ENCODE measurements at places on chromosomes 6 and 20.
A peak's percentile ranks its signal among the peaks of the same experiment; 100 is the strongest.

DNA sequence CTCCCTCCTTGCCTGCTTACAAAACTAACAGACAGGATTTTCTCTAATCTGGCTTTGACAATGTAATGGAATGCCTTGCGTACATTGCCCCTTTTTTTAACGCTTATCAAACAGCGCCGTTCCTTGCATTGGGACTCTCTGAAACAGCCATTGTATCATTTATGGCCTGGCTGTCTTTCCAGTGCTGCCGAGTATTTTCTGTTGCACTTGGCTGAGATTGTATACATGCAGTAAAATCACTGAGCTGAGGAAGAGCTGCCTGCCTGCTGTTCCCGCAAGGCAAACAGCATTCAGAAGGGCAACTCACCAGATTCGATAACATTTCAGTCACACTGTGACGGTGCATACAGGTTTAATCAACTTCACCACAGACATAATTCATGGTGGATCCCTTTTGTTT lies 106.0 kb downstream of the SH3BGRL2 start:
- DNase-seq: no peak

- no peak for DNase-seq
These were observed 234.9 kb downstream of the OGFRL1 start for GRCh38 chr6:71523548-71523947.

DNA sequence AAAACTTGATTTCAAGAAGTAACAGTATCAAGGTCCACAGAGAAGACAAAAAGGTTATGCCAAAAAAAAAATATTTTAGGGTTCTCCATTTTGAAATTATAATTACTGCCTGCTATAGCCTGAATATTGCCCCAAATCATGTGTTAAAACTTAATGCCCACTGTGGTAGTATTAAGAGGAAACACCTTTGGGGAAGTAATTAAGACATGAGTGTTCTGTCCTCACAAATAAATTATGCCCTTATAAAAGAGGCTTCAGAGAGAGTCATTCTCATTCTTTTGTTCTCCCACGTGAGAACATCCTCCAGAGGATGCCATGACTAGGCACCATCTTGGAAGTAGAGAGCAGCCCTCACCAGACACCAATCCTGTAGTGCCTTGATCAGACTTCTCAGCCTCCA lies 66.2 kb downstream of the GMDS start:
- DNase-seq: no peak

GRCh38 chr6:14040042-14040441 lies 77.5 kb upstream of the CD83 start:
- no peak for DNase-seq

DNA sequence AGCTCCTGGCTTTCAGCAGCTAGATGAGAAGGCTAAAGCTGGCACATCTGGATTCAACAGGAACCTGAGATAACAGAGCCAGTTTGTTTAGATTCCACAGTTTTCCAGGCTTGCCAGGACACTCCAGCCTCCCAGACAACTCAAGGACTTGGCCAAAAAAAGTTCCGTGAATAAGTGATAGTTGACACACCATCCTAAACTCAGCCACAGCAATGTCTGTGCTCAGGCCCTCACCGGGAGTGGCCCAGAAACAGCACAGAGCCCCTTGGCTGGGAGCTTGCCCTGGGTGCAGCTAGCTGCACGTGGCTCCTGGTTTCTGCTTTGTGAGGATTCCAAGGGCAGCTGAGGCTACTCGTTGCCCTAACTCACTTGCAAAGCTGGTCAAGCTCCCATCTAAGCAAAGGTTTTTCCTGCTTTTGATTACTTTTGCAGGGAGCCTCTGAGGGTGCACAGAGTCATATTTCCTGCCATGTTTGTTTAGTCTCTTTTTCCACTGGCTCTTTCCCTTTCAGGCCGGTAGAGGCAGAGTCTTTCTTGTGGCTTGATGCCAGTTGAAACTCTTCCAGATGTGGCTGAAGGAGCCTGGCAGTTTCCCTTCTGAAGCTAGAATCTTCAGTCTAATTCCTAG lies 118.3 kb upstream of the ECI2 start:
- DNase-seq: no peak

DNA sequence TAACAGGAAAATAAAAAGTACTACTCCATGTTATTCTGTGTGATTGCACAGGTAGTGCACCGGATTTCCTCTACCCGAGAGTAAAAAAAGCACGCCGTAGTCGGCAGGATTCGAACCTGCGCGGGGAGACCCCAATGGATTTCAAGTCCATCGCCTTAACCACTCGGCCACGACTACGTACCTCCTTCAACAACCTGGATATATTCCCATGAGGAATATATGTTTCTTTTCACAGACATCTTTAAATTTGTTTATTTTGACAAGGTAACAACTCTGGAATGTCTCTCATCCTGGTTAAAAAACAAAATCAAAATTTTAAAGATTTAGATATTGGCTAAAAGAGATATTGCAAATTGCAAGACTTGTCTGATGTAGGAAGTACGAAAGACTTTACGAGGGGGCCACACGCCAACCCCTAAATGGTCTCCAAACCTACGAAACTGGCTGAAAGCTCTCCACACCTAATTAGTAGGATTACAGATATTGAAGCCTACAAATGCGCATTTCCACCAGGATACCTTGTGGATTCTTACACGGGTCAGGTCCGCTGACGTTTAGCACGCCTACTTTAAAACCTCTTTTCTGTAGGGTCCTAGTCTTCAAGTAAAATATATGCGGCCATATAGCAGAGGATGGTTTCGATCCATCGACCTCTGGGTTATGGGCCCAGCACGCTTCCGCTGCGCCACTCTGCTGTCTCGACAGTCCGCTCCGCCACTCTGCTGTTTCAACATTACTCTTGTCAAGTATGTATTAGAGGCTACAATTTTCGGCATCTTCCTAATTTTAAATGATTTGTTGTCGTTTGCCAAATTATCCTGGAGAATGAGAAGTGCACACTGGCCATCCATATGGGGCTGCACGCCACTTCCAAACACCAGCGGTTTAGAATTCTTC lies 52.2 kb upstream of the BTN3A2 start:
- DNase-seq: peak; percentile 34

- DNase-seq: no peak
These were observed 822 bp downstream of the FOXQ1 start for GRCh38 chr6:1312473-1313367.

- no peak for DNase-seq
These were observed 267.8 kb downstream of the BTBD9 start for GRCh38 chr6:38371881-38372280.

GRCh38 chr20:48945840-48946514 lies 24.5 kb downstream of the ARFGEF2 start:
- DNase-seq: no peak

GRCh38 chr20:16203096-16203495 lies 370.2 kb downstream of the KIF16B start:
- no peak for DNase-seq

DNA sequence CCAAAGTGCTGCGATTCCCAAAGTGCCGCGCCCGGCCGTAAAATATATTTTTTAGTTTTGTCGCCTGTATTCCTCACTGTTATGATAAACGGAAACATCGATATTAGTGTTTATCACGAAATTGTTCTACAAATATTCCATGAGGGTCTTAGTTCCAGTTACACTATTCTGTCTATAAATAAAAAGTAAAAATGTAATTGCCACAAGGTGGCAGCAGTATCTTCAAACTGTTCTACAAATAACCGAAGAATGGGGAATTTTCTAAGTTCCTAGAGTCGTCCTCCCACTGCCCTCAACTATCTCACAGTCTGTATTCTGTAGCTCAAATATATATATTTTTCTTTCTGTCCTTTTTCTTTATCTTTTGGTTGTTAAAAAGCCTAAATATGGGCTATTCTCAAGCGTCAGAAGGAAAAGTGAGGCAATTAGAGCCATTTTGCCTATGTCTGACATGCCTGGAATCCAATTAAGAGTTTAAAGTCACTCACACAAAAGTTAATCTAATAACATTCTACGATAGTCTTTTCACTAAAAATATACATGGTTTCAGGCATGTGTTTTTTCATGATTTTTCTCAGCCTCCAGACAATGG lies 14.2 kb upstream of the FAM162B start:
- no peak for DNase-seq

Measured in NCI-H187 treated with DMSO at 0.1 percent for 48 hours (cell line).